Central memory CD8-positive, alpha-beta T cell (primary cell): ENCODE measurements at places on chromosomes 16 and 17.

GRCh38 chr17:67221062-67221998, 23.7 kb downstream of the HELZ start:
- DNase-seq = no peak

DNA sequence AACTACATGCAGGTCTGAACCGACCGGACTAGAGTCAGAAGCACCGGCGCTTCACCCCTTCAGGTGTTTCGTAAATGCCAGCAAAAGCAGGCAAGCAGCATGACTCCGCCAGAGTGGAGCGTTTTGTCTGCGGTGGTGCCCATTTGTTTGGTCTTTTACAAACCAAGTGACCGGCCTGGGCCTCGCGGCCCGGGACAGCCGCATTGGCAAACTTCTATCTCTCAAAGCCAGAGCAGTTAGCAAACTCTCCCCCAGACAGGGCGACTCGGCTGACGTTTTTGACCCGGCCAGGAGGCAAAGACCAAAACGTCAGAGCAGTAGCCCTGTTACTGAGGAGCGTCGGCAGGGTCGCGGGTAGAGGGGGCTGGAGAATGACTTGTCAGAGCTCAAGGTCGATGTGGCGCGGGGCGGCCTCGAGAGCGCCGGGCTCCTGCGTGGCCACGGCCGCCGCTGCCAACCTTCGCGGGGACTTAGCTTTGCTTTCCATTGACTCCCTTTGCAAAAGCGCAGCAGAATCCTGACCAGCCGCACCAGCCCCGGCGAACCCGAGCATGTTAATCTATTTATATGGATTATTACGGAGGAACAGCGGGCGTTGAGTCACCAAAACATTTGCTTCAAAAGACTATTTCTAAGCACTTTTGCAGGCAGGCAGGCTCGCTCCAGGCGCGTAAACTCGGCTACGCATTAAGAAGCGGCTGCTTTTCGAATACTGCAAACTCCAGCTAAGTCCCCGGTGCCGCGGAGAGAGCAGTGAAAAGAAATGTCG, 763 bp upstream of the SOX9 start:
- DNase-seq = no peak

DNA sequence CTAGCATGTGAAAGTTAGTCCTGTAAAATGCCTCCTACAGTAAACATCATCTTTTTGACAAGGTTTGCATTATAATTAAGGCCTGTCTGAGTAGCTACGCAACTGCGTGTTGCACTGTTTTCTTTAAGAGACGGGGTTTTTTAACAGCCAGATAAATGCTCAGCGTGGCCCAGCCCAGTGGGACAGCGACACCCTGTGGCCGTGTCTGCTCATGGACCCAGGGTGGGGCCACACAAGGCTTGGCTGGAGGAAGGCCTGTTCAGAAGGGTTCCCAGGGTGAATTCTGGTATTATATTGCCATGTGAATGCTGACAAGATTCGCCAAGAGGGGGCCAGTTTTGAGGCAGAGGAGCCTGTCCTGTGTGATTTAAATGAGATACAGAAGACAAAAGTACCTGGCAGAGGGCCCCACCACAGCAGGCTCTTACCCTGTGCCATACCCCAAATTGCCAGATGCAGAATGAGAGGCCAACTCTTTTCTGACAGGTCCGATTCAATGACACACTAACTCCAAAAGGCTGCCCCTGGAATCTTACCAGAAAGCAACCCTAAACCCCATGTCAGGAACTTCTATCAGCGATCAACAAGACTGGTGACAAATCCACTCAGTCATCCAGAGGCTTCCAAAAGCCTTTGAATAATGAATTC, 65.9 kb upstream of the IRX6 start:
- DNase-seq = no peak

DNA sequence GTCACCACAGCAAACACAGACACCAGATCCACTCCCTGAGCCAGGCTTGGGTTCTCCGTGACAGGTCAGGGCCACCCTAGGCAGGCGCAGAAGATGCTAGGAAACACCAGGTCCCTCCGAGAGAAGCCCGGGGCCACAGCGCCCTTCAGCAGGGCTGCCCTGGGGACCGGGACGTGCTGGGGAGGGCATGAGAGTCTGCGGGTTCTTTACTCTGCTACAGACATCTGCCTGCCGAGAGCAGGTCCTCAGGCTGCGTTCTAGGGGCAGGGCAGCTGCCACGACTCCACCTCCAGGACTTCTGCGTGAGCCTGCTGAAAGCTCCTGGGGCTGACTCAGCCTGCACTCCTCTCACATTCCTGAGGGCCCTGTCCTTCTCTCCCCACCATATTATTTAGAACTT, 11.4 kb downstream of the MYLK3 start:
- DNase-seq = no peak

DNA sequence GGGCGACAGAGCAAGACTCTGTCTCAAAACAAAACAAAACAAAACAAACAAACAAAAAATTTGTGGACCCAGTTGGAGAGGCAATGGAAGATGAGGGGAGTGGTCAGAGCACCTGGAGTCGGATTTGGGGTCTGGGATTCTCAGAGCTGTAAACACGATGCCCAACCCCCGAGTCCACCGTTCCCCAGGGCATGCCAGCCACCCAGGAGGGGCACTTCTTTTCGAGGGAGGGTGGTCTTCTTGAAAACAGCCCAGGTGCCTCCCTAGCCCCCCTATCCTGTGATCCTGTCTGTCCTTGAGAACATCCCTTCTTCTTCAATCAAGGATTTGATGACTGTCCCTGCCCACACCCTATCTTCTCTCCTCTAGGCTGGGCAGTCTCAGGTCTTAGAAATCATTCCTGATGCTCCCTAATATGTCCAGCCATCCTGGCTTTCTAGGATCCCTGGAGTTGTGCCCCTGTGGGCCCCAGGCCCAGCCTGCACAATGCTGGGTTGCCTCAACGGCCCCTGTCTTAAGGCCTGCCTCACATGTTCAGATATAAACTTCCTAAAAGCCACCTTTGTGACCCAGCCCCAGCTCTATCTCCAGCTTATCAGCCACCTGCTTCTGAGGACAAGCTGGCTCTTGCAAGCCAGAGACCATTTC, 3.1 kb upstream of the SLC13A2 start:
- DNase-seq = no peak

GRCh38 chr17:36715951-36716350, 114.6 kb downstream of the MRM1 start:
- no peak for DNase-seq

DNA sequence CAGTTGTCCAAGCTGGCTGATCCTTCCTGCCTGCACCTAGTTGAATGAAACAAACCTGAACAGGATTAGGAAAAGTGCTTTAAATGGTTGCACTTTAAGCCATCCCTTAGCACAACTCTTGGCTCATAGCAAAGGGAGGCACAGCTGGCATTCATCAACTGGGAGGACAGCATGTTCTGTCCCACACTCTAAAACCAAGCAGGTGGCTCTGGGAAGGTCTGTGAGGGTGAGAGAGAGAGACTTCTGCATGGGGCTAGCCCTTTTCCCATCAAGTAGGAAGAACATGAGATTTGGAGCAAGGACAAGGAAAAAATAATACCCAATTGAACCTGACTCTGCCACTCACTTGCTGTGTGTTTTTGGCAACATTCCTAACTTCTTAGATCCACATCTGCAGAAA, 140.9 kb upstream of the CCL2 start:
- DNase-seq = no peak

GRCh38 chr17:31299624-31300023, 2.6 kb upstream of the OMG start:
- no peak for DNase-seq

- peak; percentile 5 for DNase-seq
These were observed 26.1 kb downstream of the MEAK7 start for GRCh38 chr16:84478172-84478947.

GRCh38 chr17:13776027-13776551, 174.4 kb upstream of the HS3ST3A1 start:
- DNase-seq = no peak

GRCh38 chr16:85246473-85246872, 134.2 kb upstream of the CIBAR2 start:
- DNase-seq = no peak

DNA sequence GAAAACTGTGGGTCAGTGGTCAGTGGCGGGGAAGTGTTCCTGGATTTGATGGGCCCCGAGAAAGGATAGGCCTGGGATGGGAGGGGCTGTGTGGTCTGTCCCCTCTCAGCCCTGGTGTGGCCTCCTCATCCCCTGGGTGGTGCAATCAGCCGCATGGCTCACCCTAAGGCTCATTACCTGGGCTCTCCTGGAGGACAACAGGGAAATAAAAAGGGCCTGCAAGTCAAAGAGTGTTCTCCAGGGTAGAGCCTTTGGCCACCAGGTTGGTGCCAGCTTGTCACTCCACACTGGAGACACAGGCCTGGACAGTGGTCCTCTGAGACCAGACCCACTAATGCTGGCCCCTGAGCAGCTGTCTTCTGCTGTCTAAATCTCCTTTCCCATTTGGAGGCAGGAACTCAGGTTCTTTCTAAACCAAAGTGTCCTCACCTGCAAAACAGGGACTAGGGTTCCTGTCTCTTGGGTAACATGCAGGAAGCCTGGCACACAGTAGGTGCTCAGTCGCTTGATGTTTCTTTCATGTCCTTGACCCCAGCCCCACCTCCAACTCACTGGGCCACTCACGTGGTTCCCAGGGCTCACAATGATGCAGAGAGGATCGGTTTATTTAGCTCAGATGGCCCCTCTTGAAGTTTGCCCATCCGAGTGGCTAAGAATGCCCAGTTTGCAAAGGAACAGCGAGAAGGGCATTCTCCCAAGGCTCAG, 2.4 kb downstream of the NDRG4 start:
- no peak for DNase-seq
